ENCODE measurements at places on chromosomes 3 and 15.
A peak's percentile ranks its signal among the peaks of the same experiment; 100 is the strongest.

- H3K4me1 ChIP-seq = no peaks in the 10 kb centered on the region
- no peak overlapping the region for H3K27ac ChIP-seq
- no peak overlapping the region for H3K4me3 ChIP-seq
Observed at GRCh38 chr3:127424766-127425504, 137.1 kb upstream of the PRR20G start.

DNA sequence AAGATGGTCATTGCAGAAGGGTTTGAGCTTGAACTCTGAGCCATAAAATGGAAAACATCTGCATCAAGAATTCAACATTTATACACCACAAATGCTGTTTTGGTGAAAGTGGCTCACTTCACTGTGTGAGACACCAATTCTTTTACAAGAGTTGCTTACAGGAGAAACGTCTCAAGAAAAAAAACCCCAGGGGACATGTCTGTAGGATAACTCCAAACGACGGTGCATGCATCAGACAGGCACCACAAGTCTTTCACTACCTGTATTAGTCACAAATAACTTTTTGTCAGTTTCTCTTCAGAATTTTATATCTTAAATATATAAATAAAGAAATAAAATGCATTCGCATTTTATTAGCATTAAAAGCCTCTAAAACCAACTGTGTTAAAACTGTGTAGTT, 164.3 kb downstream of the EFHB start:
- H3K27ac ChIP-seq = no peak overlapping the region
- H3K36me3 ChIP-seq = no peaks in the 10 kb centered on the region
- no peaks in the 10 kb centered on the region for H3K4me1 ChIP-seq
- no peak overlapping the region for H3K4me3 ChIP-seq
- H3K27me3 ChIP-seq = no peaks in the 10 kb centered on the region

DNA sequence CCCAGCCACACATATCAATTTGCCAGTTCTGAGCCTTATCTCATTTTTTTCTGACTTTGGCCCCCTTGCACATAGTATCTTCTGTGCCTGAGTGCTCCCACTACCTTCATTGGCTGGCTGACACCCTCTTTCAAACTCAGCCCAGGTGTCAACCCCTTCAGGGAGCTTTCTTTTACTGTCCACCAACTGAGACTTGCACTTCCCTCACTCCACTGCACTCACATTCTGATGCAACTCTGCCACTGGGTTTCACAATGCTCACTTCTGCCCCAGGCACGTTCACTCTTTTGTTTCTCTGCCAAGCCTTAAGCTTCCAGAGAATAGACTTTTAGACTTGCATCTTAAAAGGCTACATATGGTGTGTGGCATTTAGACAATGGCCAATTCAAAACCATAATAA, 101.5 kb upstream of the CBLB start:
- peaks cover 17% of the 10 kb centered on the region for H3K4me1 ChIP-seq
- H3K27me3 ChIP-seq = no peaks in the 10 kb centered on the region
- H3K27ac ChIP-seq = peak overlapping the region; percentile 71

- peaks cover 10% of the 10 kb centered on the region for H3K4me1 ChIP-seq
- H3K36me3 ChIP-seq = no peaks in the 10 kb centered on the region
- H3K4me3 ChIP-seq = no peak overlapping the region
- DNase-seq = no peak
- no peaks in the 10 kb centered on the region for H3K27me3 ChIP-seq
- no peak overlapping the region for H3K27ac ChIP-seq
Observed at GRCh38 chr3:104298662-104299061, 1068.0 kb upstream of the ALCAM start.

DNA sequence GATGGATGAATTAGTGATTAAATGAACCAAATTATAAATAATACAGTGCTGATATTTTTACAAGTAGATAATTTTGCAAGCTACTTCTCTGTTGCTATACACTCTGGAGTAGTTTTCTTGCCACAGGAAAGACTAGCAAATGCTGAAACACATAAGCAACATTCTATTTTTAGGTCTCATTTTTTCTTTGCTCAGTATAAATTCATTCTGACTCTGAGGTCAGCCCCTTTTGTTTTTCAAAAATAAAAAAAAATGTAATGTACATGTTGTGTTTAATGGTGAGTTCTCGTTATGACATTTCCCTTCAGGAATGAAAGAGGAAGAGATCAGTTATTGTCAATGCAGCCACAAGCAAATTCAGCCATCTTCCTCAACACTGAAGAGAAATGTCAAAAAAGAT, 24.9 kb downstream of the GJD2 start:
- no peaks in the 10 kb centered on the region for H3K36me3 ChIP-seq
- no peak overlapping the region for H3K4me3 ChIP-seq
- no peak overlapping the region for H3K27ac ChIP-seq
- peaks cover 17% of the 10 kb centered on the region for H3K27me3 ChIP-seq
- peaks cover 30% of the 10 kb centered on the region for H3K4me1 ChIP-seq

DNA sequence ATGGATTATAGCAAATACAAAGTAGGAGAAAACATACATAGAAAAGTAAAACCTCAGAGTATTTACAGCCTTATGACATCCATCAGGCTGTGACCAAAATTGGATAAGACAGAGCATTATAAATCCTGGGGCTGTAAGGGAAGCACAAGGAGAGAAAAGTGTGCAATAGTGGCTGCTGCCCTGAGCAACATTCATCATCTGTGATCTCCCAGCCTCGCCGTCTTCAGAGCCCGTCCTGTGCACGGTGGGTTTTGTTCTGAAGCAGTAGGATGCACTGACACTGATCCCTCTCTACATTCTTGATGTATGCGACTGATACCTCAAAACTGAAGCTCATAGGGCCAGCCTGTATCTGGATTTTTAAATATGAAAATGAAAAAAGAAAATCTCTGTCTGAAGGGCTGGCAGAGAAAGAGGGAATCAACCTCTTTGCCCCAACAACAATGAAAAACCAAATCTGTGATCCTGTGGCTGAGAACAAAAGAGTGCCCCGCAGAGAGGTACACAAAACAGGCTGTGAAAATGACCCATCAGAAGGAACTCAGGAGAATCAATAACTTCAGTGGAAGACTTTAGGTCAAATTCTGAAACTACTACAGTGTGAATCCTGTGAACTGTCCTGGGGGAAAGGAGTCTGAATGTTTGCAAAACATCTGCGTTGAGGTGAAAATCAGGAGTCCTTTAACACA, 8.2 kb upstream of the RTP4 start:
- H3K27me3 ChIP-seq = peaks cover 5% of the 10 kb centered on the region
- no peaks in the 10 kb centered on the region for H3K36me3 ChIP-seq
- H3K4me3 ChIP-seq = no peak overlapping the region
- no peak overlapping the region for H3K27ac ChIP-seq
- no peak for DNase-seq

GRCh38 chr3:69675786-69676530, 63.3 kb upstream of the MITF start:
- no peaks in the 10 kb centered on the region for H3K4me1 ChIP-seq
- no peak overlapping the region for H3K4me3 ChIP-seq
- H3K27me3 ChIP-seq = peaks cover 9% of the 10 kb centered on the region
- H3K36me3 ChIP-seq = no peaks in the 10 kb centered on the region

GRCh38 chr3:43884581-43884980, 193.8 kb downstream of the ABHD5 start:
- H3K36me3 ChIP-seq = no peaks in the 10 kb centered on the region
- DNase-seq = no peak
- no peak overlapping the region for H3K27ac ChIP-seq

- no peak overlapping the region for H3K27ac ChIP-seq
- H3K4me3 ChIP-seq = no peak overlapping the region
- H3K4me1 ChIP-seq = no peaks in the 10 kb centered on the region
Observed at GRCh38 chr3:37386627-37387230, 212.3 kb upstream of the LRRFIP2 start.

- DNase-seq = peak; percentile 69
- H3K36me3 ChIP-seq = no peaks in the 10 kb centered on the region
- H3K27me3 ChIP-seq = peaks cover 58% of the 10 kb centered on the region
Observed at GRCh38 chr15:43275740-43276562, 9.2 kb upstream of the TGM5 start.

- no peak overlapping the region for H3K27ac ChIP-seq
- no peak overlapping the region for H3K4me3 ChIP-seq
- DNase-seq = no peak
- no peaks in the 10 kb centered on the region for H3K4me1 ChIP-seq
- H3K36me3 ChIP-seq = no peaks in the 10 kb centered on the region
Observed at GRCh38 chr3:68819361-68819760, 113.0 kb downstream of the TAFA4 start.

DNA sequence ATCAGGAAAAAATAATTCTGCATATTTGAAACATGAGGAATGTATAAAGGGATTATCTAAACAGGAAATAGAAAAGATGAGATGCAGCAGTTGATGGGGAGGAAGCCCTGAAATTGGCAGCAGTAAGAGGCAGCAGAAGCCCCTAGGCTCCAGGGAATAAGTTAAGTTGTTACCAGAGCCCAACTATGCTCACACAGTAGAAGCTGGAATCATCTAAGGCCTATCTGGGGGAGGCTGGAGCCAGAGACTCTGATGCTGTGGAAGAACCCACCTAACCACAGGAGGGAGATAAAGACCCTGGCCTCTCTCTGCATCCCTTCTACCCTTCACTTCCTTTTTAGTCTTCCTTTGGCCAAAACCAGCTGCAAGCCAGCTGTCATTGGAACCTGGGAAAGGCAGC, 519.7 kb downstream of the DIPK2A start:
- H3K4me3 ChIP-seq = no peak overlapping the region
- peaks cover 18% of the 10 kb centered on the region for H3K4me1 ChIP-seq
- no peaks in the 10 kb centered on the region for H3K36me3 ChIP-seq
- DNase-seq = no peak
- no peaks in the 10 kb centered on the region for H3K27me3 ChIP-seq

GRCh38 chr3:67558426-67558825, 96.0 kb downstream of the SUCLG2 start:
- H3K27me3 ChIP-seq = no peaks in the 10 kb centered on the region
- H3K4me1 ChIP-seq = peaks cover 8% of the 10 kb centered on the region
- H3K36me3 ChIP-seq = peaks cover 4% of the 10 kb centered on the region
- H3K4me3 ChIP-seq = no peak overlapping the region

DNA sequence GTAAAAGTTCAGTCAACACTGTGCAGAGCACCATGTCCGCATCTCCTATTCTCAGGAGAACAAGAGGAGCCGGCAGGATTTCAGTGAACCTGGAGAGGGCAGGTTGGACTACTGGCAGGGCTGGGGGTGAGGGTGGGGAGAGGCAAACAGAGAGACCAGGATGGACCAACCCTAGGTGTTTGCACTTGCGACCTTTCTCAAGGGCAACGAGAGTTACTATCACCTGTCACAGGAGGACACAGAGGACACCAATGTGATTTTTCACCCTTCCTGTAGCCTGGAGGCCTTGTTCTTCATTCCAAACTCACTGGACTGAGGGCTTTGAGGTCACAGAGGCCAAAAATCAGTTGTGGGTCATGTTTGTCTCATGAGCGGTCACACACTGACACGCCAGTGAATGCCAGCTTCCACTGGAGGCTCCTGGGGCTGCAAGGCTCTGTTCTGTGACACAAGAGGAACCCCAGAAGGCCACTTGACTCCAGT, 89.5 kb downstream of the CPN2 start:
- DNase-seq = no peak
- H3K27ac ChIP-seq = no peak overlapping the region
- H3K4me1 ChIP-seq = peaks cover 19% of the 10 kb centered on the region
- no peak overlapping the region for H3K4me3 ChIP-seq
- no peaks in the 10 kb centered on the region for H3K36me3 ChIP-seq

- peaks cover 16% of the 10 kb centered on the region for H3K36me3 ChIP-seq
- DNase-seq = no peak
- H3K27me3 ChIP-seq = no peaks in the 10 kb centered on the region
- no peak overlapping the region for H3K27ac ChIP-seq
Observed at GRCh38 chr15:90907051-90907660, 4.1 kb downstream of the MAN2A2 start.

DNA sequence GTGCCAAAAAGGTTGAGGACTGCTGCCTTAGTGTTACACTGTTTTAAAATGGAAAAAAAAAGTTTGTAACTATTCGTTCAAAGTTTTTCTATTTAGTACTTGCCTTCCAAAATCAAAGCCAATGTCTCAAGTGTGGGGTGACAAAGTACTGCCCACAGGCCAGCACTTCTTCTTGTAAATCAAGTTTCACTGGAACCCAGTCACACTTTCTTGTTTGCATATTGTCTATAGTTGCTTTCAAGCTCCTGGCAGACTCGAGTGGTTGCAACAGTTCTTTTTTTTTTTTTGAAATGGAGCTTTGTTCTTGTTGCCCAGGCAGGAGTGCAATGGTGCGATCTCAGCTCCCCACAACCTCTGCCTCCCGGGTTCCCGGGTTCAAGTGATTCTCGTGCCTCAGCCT, 75.3 kb upstream of the RPL35A start:
- no peaks in the 10 kb centered on the region for H3K27me3 ChIP-seq
- no peak for DNase-seq
- H3K4me3 ChIP-seq = no peak overlapping the region
- peaks cover 48% of the 10 kb centered on the region for H3K36me3 ChIP-seq

GRCh38 chr3:138072796-138073195, 42.6 kb downstream of the DZIP1L start:
- peaks cover 31% of the 10 kb centered on the region for H3K36me3 ChIP-seq
- H3K4me3 ChIP-seq = no peak overlapping the region
- H3K4me1 ChIP-seq = peaks cover 7% of the 10 kb centered on the region

DNA sequence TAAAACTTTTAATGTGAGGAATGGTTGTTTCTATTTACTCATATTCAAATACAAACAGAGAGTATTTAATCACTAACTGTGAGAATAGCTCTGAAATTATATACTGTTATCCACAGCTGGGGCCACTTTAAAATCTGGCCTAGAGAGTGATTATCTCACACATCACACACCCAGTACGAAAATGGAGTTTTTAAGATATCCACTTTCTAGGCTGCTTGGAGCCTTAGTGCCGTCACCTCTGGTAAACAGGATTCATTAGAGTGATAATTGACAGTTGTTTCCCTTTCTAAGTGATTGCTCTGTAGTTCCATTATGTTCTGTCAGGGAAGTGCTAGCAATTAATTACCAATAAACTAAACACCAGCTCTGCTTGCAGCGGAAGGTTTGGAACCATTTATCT, 942.4 kb downstream of the FHIT start:
- H3K36me3 ChIP-seq = no peaks in the 10 kb centered on the region
- H3K27me3 ChIP-seq = no peaks in the 10 kb centered on the region
- H3K4me3 ChIP-seq = no peak overlapping the region

- peaks cover 32% of the 10 kb centered on the region for H3K27me3 ChIP-seq
- no peak for DNase-seq
- peaks cover 3% of the 10 kb centered on the region for H3K36me3 ChIP-seq
- no peak overlapping the region for H3K27ac ChIP-seq
Observed at GRCh38 chr3:138184994-138185393, 2.1 kb upstream of the ARMC8 start.

DNA sequence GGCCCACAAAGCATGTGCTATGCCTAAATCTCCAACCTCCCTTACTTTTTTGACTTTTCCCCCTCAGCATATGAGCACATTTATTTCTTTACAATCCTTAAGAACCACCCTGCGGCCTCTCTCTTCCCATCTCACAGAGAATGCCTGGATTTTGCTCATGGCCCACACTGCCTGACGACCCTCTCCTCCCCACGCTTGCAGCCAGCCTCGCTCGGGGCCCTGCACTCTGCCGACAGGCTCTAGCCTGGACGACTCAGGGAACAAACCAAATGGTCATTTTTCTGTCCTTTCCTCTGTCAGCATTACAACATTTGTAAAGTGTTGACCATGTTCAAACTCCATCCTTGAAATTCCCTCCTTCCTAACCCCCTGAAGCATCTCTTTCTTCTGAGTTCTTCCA, 11.7 kb downstream of the HES1 start:
- H3K27ac ChIP-seq = no peak overlapping the region
- H3K27me3 ChIP-seq = peaks cover 36% of the 10 kb centered on the region
- DNase-seq = no peak
- H3K4me1 ChIP-seq = peaks cover 14% of the 10 kb centered on the region
- H3K4me3 ChIP-seq = no peak overlapping the region

GRCh38 chr3:2458816-2459215, 360.1 kb downstream of the CNTN4 start:
- DNase-seq = no peak
- H3K36me3 ChIP-seq = no peaks in the 10 kb centered on the region
- no peaks in the 10 kb centered on the region for H3K27me3 ChIP-seq
- no peaks in the 10 kb centered on the region for H3K4me1 ChIP-seq
